Cortex of kidney (tissue), 1 donor: ENCODE measurements at places on chromosomes 7 and 10.

DNA sequence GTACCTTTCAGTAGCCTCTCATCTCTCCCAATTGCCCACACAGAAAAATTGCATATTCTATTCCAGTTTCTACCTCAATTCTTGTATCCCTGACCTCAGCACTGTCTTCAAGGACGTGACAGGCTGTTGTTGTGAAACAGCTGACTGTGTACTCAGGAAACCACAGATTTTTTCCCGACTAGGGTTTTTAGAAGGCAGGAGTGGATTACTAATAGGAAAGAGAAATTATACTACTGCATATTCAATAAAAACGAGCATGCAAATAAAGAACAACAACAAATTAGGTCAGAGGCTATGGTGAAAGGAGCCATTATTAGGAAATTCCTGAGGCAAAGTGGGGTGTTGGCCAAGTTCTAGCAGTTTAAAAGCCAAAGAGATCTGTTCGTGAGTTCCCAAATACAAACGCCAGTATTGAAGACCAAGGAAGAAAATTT, 93.4 kb downstream of the DOCK4 start:
- no peak for DNase-seq

DNA sequence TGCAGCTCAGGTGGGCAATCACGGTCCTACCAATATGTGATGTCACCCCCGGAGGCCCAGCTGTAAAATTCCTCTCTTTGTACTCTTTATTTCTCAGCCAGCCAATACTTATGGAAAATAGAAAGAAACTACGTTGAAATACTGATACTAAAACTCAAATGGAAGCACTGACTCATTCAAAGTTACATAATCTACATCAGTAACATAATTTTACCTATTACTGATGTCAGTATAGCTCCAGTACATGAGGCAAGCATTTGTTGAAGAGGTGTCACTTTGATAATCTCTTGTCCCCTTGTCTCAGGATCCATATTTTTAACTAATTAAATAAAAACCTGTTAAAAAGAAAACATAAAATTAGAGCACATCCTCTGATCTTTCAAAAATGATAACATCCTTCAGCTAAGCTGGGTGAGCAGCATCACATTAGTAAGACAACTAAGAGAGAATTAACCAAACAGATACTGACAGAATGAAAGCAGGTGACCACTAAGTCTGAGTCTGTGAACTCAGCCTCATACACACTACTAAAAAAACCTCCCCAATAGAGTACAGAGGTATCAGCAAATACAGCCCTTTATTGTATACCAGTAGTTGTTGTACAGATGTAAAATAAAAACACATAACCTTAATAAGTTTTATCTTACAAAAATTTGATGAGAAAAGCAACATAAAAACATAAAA, 17.6 kb downstream of the SLC25A40 start:
- DNase-seq, result no peak

DNA sequence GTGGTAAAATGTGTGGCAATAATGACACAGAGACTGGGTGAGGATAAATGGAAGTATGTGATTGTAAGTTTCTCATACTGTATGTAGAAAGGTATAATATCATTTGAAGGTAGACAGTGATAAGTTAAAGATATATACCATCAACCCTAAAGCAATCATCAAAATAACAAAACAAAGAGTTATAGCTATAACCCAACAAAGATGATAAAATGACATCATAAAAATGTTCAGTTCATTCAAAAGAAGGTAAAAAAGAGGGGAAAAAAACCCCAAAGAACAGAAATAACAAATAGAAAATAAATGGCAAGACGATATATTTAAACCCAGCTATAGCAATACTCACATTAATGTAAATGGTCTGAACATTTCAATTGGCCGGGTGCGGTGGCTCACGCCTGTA, 17.4 kb upstream of the TCF7L2 start:
- DNase-seq, result no peak

DNA sequence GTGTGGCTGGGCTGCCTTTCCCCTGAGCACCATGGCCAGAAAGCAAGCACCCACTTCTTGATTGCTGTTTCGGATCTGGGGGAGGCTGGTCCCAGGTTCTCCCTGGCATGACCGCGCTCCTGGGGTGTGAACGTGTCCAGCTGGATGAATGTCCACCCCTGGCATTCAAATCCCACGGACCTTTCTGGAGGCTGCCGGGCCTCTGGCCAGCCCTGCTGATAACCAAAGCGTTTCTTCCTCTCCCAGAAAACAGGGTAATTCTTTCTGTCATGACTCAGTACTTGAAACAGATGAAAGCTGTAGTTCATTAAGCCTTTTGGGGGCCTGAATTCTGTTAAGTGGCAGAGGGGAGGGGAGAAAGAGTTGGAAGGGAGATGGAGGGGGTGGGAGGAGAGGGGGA, 73.1 kb upstream of the SAMD8 start:
- DNase-seq, result no peak

GRCh38 chr10:108338146-108338545, 1173.6 kb upstream of the SORCS1 start:
- no peak for DNase-seq

DNA sequence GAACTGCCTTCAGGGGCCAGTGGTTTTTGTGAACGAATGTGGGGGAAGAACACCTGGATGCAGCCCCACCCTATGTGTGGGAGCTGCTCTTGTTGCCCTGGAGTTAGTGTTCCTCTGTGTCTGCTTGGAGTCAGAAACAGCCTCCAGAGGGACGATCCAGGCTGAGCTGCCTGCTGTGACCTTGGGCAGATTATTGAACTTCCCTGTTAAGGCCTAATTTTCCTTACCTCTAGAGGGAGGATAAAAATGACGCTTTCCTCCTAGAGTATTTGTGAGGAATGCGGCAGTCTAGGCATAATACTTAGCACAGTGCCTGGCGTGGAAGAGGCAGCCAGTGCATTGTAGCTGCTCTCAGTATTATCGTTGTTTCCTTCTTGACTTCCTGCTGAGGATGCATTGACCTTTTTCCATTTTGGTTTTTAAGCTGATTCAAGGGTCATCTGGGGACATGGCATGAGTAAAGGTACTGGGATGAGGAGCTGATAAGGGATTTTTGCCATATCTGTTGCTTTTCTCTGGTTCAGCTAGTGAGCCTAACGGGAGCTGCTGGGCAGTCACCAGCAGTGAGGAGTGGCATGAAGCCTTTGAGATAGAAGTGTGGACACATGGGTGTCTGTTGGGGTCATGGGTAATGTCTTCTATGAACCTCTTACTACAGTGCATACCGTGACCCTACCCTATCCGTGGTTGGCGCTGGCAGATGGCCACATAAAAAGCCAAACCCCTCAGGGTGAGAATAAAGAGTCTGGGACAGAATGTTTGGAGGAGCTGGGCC, 6.4 kb downstream of the ZFYVE27 start:
- DNase-seq, result no peak

- no peak for DNase-seq
Measured at GRCh38 chr10:13528123-13528874, 515 bp downstream of the BEND7 start.
